NCI-H1417 treated with DMSO at 0.1 percent for 48 hours (cell line): ENCODE measurements at places on chromosomes 12 and 14.

DNA sequence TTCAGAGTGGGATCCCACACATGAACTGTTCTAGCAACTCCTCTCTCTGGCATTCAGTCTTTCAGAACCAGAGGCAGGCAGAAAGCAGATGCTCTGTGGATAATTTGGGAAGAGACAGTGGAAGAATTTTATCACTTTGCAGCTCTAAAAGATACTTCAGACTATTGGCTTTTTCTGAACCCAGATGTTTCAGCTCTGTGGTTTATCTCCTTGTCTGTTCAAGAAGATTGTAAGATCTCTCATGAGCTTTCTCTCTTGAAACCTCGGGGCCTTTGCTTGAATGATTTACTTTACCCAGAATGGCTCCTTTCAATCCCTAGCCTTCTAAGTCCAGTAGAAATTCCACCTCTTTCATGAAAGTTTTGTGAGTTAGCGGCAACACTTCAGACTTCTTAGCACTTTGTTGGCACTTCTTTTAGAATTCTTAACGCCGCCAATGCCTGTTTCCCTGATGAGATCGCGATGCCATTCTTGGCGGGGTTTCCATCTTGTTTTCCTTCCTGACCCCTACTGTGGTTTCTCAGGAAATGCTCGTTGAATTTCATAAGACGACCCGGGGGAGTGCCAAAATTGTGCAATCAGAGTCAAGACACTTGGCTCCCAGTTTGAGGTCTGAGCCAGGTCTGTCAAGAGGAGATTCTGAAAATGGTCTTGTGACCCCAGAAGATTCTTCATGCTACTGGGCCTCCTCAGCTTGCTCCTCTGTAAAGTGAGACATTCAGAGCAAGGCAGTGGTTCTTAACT, 107.0 kb upstream of the PRICKLE1 start:
- DNase-seq = no peak

DNA sequence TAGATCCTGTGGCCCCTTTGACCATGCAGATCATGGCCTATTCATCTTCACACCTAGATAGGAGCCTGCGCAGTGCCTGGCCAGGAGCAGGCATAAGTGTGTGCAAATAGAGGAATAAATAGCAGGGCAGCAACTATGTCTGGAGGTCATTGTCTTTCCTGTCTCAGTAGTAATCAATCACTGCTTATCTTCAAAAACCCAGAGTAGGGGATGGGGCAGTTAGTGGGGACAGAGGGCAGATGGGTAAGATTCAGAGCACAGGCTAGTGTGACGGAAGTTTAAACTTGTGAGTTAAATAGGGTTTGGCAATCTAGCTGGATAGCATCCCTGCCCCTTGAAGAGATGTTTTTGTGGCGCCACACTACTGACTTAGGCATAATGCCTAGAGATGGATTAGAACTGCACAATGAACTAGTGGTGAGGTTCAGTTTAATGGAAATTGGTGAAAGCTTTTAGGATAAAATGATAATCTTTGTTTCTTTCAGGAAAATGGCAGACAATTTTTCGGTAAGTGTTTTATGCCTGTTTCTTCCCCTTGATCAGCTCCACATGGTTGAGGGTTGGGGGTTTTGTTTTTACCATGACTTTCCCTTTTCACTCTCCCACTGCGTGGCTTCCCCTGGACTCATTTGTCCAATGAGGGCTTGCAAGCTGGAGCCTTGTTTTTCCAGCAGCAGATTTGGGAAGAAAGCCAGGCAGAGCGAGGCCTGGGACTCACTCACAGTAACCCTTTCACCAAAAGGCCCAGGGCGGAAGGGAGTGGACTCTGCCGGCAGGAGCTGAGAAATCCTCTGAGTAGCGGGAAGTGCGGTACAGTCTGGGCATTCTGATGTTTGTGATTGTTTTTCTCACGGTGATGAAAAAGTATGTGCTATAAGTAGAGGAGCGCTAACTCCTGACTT, 8.1 kb downstream of the LGALS3 start:
- no peak for DNase-seq

DNA sequence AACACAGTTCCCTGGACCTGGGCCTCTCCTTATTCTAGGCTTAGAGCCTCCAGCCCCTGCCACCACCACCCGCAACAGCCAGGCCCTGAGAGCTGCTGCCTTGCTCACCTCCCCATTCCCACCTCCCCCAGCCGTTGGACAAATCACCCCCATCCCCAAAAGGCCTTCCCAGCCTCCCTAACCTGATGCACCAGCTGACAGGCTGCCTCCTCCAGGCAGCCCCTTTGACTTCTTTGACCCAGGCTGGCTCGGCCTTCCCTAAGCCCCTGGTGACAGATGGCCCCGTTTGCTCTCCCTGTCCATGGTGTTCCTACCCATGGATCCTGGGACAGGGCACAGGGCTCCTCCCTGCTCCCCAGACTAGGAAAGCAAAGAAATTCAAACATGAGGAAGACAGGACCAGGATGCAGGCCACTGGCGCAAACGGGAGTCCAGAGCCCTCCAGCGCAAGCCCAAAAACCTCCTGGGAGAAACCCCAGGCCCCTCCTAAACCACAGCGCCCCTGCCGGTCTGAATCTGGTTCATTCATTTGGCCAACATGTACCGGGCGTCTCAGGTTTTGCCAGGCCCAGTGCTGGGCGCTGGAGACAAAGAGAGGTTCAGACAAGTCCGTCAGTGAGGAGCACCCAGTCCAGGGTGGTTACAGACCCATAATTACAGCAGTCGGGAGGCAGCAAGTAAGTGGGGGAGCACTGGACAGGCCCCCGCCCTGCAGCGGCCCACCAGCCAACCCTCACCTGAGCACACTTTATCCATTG, 2.4 kb downstream of the AKT1 start:
- DNase-seq = no peak

DNA sequence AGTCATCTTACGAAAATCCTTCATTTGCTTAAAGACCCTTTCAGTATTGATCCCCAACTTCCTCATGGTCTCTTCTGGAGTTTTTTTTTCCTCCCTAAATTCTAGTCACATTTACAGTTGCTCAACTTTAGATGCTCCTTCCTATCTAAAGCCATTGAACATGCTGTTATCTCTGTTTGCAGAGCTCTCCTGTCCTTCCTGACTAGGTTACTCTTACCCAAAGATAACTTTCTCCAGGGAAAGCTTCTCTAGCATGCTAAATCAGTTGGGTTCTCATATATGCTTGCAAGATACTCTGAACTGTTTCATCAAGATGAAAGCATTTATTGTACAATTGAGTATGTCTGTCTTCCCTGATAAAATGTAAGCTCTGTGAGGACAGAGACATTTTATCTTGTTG, 1.8 kb upstream of the RAB21 start:
- DNase-seq = no peak

- DNase-seq = no peak
Measured at GRCh38 chr12:12491606-12492005, 71.1 kb downstream of the DUSP16 start.

DNA sequence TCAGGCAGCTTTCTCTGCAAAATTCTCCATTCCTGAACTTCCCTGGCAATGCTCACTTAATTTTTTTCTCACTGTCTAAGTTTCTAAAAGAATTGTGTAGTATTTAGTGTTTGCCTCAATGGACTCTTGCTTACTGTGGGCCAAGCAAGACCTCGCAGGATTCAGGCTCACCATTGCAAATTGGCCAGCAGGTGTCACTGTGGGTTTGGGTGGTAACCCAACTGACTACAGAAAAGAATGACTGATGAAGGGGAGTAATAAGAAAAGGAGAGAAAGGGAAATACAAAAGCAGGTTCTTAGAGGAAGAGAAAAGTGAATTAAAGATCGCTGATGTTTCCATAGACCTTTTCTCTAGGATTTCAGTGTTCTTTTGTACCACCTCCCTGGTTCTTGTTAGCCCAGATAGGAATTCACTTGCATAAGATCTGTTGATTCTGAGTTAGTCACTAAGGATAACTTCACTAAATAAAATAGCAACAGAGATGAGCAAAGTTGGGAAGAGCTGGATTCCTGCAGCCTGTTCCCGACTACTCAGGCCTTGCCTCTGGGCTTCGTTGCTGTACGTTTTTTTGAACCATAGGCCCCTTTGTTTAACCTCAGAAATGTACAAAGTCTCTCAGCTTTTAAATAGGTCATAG, 386.5 kb upstream of the DDHD1 start:
- DNase-seq = peak; percentile 89

DNA sequence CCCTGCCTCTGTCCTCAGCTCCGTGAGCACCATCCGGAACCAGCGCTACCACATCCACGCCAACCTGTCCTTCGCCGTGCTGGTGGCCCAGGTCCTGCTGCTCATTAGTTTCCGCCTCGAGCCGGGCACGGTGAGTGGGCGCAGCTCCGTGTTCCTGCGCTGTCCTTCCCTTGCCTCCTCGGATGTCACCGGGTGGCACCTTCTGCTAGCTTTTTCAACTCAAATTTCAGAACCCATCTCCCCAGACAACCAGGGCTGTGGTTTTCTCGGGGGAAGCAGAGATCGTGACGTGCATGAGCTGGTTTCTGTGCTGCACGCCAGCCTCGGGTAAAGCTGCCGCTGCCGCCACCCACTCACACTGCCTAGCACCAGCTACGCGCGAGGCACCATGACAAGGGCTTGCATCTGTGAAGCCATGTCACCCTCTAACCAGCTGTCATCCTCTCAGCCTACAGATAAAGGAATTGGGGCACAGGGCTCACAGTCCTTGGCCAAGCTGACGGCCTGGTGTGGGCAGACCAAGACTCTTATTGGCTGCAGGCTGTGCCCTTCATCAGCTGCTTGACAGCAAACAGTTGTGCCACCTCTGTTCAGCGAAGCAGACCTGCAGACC, 152.1 kb downstream of the ADGRD1 start:
- no peak for DNase-seq

GRCh38 chr12:12007713-12008231, 63.0 kb upstream of the BCL2L14 start:
- DNase-seq = no peak

- DNase-seq = peak; percentile 10
Measured at GRCh38 chr14:93619176-93619793, 169.0 kb downstream of the PRIMA1 start.

DNA sequence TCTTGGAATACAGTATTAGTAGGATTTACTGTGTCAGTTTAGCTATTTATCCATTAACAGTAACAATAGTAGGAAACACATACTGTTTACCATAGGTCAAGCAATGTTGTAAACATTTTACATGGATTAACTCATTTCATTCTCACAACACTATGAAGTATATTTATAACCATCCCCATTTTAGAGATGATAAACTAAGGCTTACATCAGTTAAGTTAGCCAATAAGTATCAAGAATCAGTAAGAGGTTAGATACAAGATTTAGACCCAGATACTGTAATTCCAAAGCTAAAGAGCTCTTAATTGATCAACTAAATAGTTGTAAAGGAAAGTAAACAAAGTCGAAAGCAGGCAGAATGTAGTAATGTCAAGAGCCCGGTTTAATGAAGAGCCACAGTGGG, 1.1 kb downstream of the SYNJ2BP start:
- DNase-seq = no peak

DNA sequence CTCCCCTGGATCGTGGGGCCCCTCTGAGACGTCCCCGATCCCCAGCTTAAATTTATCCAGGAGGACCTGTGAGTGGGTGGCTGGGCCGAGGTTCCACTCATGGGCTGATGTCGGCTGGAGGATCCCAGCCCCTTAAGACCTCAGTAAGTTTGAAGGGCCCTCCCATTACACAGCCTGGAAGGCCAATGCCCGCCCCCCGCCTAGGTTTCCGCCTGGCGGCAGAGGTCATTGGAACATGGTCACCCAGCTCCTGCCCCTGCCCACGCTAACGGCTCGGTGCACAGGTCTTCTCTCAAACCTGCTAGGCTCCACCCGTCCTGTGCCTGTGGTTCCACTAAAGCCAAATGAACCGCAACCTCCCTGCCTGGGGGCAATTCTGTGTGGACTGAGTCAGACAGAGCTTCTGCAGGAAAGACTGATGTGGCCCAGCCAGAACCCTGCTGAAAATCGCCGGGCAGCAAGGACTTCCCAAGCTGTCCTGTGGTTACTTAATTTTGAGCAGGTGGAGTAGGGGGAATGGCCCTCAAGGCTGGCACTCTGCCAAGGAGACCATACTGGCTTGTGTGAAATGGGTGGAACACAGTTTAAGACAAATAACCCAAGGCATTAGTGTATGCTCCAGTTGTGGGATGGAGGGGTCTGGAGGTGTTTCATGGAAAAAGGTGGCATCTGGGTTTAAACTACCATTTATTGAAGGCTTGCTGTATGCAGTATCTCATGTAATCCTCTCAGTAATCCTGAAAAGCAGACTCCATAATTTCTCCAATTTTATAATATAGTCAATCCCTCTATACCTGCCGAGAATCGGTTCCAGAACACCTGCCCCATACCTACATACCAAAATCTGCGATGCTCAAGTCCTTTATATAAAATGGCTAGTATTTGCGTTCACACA, 903 bp upstream of the NT5DC3 start:
- peak; percentile 10 for DNase-seq

GRCh38 chr14:37508503-37508902, 86.5 kb downstream of the FOXA1 start:
- DNase-seq = no peak

DNA sequence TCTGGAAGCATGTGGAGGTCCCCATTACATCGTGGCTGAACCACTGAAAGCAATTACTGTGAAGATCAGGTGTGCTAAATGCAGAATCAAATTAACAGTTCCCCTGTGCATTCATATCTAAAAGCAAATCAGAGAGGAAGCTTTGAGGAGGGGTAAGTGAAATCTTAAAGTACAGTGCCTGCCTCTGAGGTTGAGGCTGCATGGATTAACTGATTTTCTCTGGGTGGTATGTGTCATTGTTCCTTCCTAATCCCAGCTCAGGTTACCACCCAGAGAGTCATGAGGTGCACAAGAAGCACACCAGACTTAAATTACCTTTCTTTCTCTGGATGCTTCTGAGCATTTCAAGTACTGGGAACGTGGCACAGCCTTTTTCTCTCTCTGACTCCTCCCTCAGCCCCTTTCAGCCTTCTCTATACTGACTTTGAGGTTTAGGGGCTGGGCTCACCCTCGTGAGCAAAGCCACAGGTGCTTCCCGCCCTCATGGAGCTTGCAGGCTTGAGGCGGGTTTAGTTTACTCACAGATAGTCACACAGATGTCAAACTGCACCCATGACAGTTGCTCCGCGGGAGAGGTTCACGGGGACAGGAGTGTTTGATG, 237.6 kb upstream of the CRY1 start:
- no peak for DNase-seq

GRCh38 chr12:58564721-58565120, 355.6 kb downstream of the LRIG3 start:
- DNase-seq = no peak

GRCh38 chr12:88243982-88244381, 101.9 kb downstream of the TMTC3 start:
- DNase-seq = no peak

- DNase-seq = no peak
Measured at GRCh38 chr14:96804895-96805294, 7.7 kb downstream of the VRK1 start.

GRCh38 chr12:110342157-110342556, 61.1 kb downstream of the ATP2A2 start:
- DNase-seq = no peak

DNA sequence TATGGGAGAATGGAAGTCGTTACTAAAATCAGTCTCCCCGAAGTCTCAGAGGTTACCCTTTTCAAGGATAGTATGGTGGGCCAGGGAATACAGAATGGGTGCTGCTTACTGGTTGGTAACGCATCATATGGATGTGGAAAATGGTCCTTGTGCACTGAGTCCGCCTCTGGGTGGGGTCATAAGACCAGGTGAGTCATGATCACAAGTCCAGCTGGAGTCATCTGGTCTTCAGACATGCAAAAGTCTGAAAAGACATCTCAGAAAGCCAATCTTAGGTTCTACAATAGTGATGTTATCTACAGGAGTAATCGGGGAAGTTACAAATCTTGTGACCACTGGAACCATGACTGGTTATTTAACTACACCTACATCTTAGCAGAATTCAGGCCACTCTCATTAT, 71.9 kb upstream of the TCL1B start:
- no peak for DNase-seq
